Hematopoietic multipotent progenitor cell (in vitro differentiated cells): ENCODE measurements at places on chromosomes 7 and 10.

DNA sequence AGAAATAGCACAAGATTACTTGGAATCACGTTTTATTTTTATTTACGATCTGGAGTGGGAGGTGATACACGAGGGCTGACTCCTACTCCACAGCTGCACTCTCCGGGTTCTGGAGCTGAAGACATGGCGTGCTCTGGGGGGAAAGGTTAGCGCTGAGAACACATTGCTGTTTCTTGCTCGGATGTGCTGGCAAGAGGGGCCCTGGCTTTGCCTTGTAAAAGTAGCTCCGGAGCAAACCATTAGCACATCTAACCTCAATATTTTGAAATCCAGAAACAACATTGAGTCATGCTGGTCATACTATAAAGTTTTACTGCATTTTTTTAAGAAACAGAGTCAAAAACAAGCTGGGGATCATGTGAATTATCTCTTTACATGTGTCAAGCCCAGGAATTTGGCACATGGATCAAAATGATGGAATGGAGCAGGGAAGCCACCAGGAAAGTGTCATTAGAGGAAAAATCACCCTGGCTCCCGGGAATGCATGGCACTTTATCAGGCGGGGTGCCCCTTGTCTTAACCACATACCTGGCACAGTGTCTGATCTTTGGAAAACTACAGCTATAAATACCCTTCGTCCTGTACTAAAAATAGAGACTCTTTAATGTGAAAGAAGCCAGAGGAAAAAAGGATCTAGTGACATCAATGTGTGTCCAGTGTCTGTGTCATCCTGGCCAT is 31.6 kb upstream of the LYZL1 start:
- no peak for DNase-seq

- no peak for DNase-seq
These were observed 1078.0 kb downstream of the LRMDA start for GRCh38 chr10:76509446-76509845.

- no peak for DNase-seq
These were observed 129.8 kb upstream of the TMEM229A start for GRCh38 chr7:124162667-124163066.

- DNase-seq, result no peak
These were observed 66.6 kb downstream of the GLCCI1 start for GRCh38 chr7:8035192-8035591.

GRCh38 chr10:62498271-62498670 is 124.1 kb downstream of the ZNF365 start:
- DNase-seq, result no peak

DNA sequence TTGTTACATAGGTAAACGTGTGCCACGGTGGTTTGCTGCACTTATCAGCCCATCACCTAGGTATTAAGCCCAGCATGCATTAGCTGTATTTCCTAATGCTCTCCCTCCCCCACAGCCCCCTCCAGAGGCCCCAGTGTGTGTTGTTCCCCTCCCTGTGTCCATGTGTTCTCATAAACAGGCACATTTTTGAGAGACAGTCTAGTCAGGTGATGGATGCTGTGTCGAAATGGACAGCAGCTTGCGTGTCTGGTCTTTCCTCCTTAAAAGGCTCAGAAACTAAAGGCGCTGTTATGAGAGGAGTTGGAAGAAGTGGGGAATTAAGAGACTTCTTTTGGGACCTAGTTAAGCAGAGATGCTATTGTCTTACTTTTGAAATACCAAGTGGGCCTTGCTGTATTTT is 296.0 kb downstream of the BBS9 start:
- no peak for DNase-seq

GRCh38 chr7:132773527-132773956 is 197.3 kb upstream of the PLXNA4 start:
- no peak for DNase-seq

- DNase-seq, result no peak
These were observed 87.3 kb upstream of the INSIG1 start for GRCh38 chr7:155210356-155210755.
